ENCODE measurements at places on chromosomes 2 and 18.

DNA sequence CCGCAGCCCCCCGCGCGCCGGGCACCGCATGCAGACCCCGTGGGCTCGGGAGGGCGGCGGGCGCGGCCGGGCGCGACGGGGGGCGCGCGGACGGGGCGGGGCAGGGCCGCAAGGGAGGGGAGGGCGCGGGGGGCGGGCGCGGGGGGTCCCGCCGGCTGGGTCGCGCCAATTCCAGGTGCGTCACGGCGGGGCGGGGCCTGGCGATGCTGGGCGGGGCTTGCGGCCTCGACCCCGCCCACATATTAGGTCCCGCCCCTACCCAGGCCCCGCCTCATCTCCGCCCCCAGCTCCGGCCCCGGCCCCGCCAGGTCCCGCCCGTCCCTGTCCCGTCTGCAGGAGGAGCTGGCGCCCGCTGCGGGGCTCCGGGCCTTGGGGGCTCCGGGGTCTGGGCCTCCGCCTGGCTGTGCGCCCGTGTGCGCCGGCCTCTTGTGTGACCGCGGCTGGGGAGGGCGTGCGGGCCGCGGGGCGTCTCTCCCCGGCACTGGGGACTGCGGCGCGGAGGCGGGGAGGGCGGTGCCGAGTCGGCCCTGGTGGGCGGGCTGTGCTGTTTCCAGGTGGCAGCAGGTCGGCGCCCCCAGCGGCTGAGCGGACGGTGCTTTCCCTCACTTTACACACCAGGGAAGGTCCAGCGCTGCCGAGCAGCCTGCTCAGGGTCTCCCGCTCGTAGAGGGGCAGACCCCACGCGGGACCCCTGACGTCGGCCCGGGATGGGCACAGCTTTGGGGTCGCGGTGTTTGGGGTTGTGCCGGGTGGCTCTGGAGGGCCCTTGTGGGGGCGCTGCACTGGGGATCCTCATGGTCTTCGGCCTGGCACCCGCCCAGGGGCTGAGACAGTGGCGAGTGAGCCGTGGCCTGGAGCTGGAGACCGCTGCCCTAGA, 554 bp downstream of the ING5 start:
- peak; percentile 75 for DNase-seq

- DNase-seq, result no peak
These were observed 3.7 kb upstream of the PPP3R1 start for GRCh38 chr2:68256093-68256450.

DNA sequence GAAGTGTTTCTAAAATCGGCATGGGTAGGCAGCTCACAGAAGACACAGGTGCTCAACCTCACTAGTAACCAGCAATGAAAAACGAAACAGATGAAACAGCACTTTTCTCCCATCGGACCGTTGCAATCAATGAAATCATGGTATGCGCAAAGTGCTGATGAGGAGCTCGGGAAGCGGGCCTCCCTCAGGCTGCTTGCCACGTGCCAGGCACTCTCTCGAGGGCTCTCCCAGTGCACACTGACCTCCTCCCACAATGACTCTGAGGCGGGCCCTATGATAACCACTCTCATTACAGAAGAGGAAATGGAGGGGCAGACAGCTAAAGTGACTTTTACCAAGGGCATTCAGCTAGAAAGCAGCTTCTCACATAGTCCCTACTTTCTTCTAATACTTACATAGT, 3.8 kb upstream of the ANKRD23 start:
- DNase-seq, result no peak

GRCh38 chr2:184890311-184890710, 292.0 kb downstream of the ZNF804A start:
- DNase-seq, result no peak

DNA sequence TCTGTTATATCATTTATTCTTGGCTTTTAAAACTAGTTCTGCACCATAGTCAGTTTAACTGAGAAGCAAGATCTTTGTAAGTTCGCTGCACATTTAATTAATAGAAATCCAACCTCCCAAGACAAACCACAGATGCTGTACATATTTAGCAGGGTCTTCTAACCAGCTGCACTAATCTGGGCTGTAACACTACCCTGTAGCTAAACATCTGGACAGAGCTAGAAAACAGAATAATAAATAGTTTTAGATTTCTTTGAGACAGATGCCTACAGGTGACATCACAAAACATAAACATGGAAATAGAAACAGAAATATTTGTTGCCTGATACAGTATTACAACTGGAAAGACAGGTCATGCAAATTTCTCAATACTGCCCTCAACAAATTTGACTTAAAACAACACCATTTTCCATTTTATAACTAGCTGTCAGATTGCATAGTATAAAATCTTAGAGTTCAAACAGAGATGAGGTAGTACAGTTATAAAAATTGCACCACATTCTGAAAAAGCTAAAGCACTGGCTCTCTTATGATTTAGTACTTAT, 315.1 kb downstream of the NR4A2 start:
- no peak for DNase-seq

GRCh38 chr2:32715981-32716380, 88.1 kb downstream of the TTC27 start:
- DNase-seq, result no peak

GRCh38 chr18:72675394-72675793, 131.3 kb upstream of the CBLN2 start:
- no peak for DNase-seq

All from esophagus squamous epithelium (tissue), 5 donors.